ENCODE measurements at places on chromosomes 13 and 19. TPM values are rescaled to one million over a fixed set of nuclear protein-coding genes. Genes with fewer than 3 reads are reported as not detected.

FUT6 gene
- not detected for total RNA-seq

SBK3 gene
- 0.81 TPM for total RNA-seq

ZNF850 gene
- 1.3 TPM for total RNA-seq

YJEFN3 gene
- 0.24 TPM for total RNA-seq

KLK4 gene
- total RNA-seq: not detected

ZNF486 gene
- 5.8 TPM for total RNA-seq

GGACT gene
- total RNA-seq: 11.4 TPM

RNASEH2A gene
- 3.7 TPM for total RNA-seq

IQCN gene
- total RNA-seq: 4.1 TPM

CEACAM8 gene
- total RNA-seq: not detected

TYROBP gene
- total RNA-seq: not detected

SIAH3 gene
- total RNA-seq: not detected

PRX gene
- total RNA-seq: 3.1 TPM

KIR2DL4 gene
- not detected for total RNA-seq

CCL25 gene
- not detected for total RNA-seq
